ENCODE measurements at places on chromosomes 2 and 18. TPM values are rescaled to one million over a fixed set of nuclear protein-coding genes. Genes with fewer than 3 reads are reported as not detected.

Gene RALB
- total RNA-seq: 30.7 TPM

Gene TPO
- 3.8 TPM for total RNA-seq

Gene FNDC4
- 3.9 TPM for total RNA-seq

Gene PRKAG3
- 49.6 TPM for total RNA-seq

Gene CRYBA2
- not detected for total RNA-seq

Gene MAPRE2
- total RNA-seq: 48.0 TPM

Gene DYNAP
- not detected for total RNA-seq

Gene SLC25A12
- 83.6 TPM for total RNA-seq

Gene TUBA4B
- total RNA-seq: not detected

Gene OR6B2
- total RNA-seq: not detected

Gene UGT1A5
- not detected for total RNA-seq

Gene BUB1
- 0.06 TPM for total RNA-seq

Gene SLC20A1
- total RNA-seq: 23.6 TPM

Gene DRC1
- not detected for total RNA-seq

Gene CGREF1
- total RNA-seq: 4.1 TPM

Gene TMEM178A
- total RNA-seq: 1.6 TPM

Gene ATOH8
- total RNA-seq: 22.0 TPM

Gene GKN1
- not detected for total RNA-seq

Gene IL36A
- not detected for total RNA-seq

Gene CFAP221
- 0.36 TPM for total RNA-seq

Gene SP140
- total RNA-seq: 0.42 TPM

Gene PCARE
- 1.0 TPM for total RNA-seq

Gene NOSTRIN
- 3.7 TPM for total RNA-seq

Gene GREB1L
- total RNA-seq: 9.1 TPM

Gene KCNF1
- not detected for total RNA-seq

Gene MGAT4A
- 7.0 TPM for total RNA-seq

Gene HOXD11
- not detected for total RNA-seq

Gene RAB6C
- total RNA-seq: not detected

Gene LINC00305
- not detected for total RNA-seq

Gene ALPI
- not detected for total RNA-seq

Gene SEPTIN10
- total RNA-seq: 39.8 TPM

Gene RAB27B
- 0.20 TPM for total RNA-seq

Gene KCNJ13
- total RNA-seq: not detected

Gene RNU2-63P
- total RNA-seq: not detected

Gene CNRIP1
- total RNA-seq: 11.7 TPM

Gene ZNF516
- total RNA-seq: 20.6 TPM

Gene GCG
- not detected for total RNA-seq

Gene EXOC6B
- 18.8 TPM for total RNA-seq

Gene PROC
- not detected for total RNA-seq

Gene CCBE1
- 0.77 TPM for total RNA-seq

Gene NUP35
- 5.1 TPM for total RNA-seq

Gene HAAO
- total RNA-seq: 2.5 TPM

Gene WNT10A
- not detected for total RNA-seq

Gene PPP1R1C
- total RNA-seq: 0.99 TPM

Gene TWIST2
- 1.2 TPM for total RNA-seq

Gene NCKAP5
- 1.2 TPM for total RNA-seq

Gene TXNDC2
- not detected for total RNA-seq

Gene PLB1
- 1.8 TPM for total RNA-seq

Gene MLPH
- 2.4 TPM for total RNA-seq

Gene FAM210A
- total RNA-seq: 43.1 TPM

Data from psoas muscle (tissue), 8 donors.